Renal cortex interstitium (tissue), 15 donors: ENCODE measurements at places on chromosomes 6 and 20.

- no peak for DNase-seq
Observed at GRCh38 chr6:27136978-27137814, 110.3 kb upstream of the PRSS16 start.

GRCh38 chr6:44500074-44500473, 112.6 kb downstream of the CDC5L start:
- no peak for DNase-seq

DNA sequence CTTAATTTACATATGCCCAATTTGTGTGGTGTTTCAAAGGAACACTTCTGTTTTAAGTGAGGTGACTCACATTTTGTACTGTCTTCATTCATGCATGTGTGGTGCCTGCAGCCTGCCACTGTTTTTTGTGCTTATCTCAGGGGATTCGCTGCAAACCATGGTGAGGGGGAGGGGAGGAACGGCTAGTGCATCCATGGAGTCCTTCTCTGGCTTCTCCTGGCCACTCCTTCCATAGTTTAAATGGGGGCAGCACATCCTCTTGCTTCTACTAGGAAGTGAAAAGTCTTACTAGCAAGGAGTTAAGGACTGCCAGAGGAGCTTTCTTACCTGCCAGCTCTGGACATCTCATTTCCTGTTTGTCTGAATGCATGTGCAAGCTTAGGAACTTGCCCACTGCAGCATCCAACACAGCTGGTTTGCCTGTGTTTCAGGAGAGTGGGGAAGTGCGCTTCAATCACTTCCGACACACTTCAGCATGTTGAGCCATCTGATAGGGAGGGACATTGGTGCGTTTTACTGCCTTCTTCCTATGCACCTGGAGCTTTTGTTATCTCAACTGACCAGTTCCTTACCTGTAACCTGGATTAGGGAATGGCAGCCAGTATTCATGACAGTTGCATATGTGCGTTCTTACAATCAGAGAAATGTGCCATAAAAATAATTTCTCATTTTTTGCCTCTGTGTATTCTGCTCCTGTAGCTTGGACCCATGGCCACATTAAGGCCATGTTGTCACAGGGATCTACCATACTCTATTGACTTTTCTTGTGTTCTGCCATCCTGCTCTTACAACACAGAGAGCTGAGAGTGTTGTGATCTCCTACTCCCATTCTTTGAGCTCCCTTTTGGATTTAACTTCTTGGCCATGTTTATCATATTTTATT, 211.3 kb downstream of the ARID1B start:
- no peak for DNase-seq

DNA sequence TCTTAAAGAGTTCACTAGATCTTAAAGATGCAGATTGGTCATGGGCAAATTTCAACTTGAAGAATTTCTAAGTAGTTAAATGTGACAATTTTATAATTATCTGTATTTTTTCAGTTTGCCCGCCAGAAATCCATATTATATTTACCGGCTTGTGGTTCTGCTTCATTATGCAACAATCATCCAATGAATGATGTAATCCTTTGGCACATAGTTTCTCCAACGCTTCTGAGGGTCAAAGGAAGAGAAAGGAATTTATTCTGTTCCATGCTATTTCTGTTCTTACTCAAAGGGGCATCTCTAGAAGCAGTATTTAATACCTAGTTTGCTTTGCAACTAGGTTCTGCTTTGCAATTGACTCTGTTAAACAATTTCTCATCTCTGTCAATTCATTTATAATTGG, 359.3 kb upstream of the PLCB4 start:
- no peak for DNase-seq

- DNase-seq, result no peak
Observed at GRCh38 chr6:54515713-54516112, 207.5 kb downstream of the TINAG start.

GRCh38 chr6:7215798-7216231, 97.2 kb downstream of the SSR1 start:
- no peak for DNase-seq

DNA sequence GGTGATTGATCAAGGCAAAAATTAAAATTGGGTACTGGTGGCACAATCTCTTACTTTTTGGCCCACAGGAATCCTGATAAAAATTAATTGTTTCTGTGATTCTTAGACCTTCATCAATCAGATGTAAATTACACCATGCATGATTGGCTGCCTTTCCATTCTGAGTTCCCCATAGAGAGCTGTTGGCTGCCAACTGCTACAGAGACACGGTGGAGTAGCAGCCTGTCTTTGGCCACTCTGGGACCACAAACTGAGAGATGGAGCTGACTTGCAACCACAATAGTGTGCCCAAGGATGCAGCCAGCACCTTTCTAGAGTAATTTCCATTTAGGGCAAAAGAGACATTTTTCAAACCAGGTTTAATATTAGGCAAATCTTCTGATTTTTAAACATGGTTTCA, 274.3 kb upstream of the MMS22L start:
- no peak for DNase-seq

GRCh38 chr20:7775072-7775471, 165.2 kb downstream of the HAO1 start:
- DNase-seq, result no peak

GRCh38 chr6:77650098-77650663, 2.7 kb upstream of the MEI4 start:
- peak; percentile 50 for DNase-seq

- no peak for DNase-seq
Observed at GRCh38 chr20:53565254-53565653, 28.4 kb downstream of the ZNF217 start.

DNA sequence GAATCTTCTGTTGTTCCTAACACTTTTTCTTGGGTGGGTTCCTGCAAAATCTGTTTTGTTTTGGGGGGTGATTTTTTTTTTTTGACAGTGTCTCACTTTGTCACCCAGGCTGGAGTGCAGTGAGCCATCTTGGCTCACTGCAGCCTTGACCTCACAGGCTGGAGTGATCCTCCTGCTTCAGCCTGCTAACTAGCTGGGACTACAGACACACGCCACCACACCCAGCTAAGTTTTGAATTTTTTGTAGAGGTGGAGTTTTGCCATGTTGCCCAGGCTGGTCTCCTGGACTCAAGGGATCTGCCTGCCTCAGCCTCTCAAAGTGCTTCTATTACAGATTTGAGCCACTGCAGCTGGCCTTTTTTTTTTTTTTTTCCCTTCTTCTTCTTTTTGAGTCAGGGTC, 60.5 kb upstream of the SNAP91 start:
- no peak for DNase-seq

DNA sequence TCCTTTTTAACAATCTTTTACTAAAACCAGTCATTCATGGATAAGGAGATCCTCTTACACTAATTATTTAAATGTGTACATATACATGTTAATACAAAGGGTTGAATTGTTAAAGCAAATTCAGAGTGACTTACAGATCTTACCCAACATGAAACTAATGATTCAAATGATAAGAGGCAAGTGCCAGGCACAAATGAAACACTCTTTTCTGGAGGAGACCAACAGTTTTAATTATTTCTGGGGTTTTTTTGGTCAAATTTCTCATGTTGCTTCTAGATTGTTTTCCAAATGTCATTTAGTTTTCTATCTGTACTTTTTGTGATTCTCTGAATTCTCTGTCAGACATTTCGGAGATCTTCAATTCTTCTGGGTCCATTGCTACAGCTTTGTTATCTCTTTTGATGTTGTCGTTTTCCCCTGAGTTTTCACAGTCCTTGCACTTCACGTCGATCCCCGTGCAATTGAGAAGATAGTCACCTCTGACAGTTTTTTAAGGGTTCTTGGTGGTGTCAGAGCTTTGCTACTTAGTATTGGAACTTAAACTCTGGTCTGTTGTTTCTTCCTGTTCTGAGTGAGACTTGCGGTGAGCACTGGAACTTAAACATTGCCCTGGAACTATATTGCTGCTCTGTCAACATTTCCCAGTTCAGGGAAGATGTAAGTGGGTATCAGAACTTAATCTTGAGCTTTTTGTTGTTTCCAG, 23.2 kb downstream of the MAS1 start:
- DNase-seq, result no peak

GRCh38 chr6:28011722-28012121, 54.7 kb downstream of the OR2B6 start:
- DNase-seq, result no peak

DNA sequence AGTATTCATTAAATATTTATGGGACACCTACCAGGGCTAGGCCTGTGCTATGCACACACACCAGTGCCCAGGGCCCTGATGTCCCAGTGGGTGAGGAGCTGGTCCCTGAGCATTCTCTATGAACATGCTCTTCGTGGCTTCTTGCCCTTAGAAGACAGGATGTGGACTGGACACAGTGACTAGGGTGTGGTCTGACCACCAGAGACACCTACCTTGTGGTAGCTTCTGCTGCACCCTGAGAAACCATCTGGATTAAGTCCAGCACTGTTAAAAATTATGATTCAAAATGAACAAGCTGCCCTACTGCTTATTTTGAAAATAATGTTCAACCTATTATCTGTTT, 112.9 kb upstream of the RPS6KA2 start:
- DNase-seq, result no peak

- DNase-seq, result no peak
Observed at GRCh38 chr6:158043008-158043407, 61.3 kb downstream of the SYNJ2 start.

- no peak for DNase-seq
Observed at GRCh38 chr6:77094821-77095220, 368.5 kb downstream of the HTR1B start.

DNA sequence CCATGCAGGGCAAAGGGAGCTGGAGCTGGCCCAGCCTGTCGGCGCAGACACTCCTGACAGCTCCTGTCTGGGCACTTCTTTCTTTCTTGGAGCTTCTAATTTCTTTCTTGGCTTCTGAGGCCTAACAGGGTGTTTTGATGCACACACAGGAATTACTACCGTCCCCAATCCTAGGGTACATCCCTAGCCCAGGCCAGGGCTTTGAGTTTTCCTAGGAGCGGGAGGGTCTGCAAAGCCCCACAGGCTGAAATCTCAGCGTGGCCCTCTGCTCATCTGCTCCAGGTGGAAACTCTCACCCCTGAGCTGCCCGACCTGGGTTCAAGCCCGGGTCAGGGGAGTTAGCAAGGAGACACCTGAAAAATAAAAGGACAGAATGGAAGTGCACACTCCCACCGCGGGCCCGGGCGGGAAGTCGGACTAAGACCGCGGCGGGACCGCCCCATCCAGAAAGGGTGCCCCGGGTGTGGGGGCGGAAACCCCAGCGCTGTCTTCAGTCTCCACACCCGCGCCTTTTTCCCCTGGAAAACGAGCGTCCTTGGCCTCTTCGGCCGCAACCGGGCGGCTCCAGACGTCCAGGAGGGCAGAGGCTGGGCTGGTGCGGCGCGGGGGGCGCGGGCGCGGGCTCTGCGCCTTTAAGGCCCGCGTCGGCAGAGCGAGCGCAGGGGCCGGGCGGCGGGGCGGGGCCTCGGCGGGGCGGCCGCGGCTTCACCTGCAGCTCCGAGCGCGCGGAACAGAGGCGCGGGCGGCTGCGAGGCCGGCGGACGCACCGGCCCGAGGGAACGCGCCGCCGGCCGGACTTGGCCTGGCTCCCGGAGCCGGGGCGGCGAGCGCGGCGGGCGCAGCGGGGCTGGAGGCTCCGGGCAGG, at the start of gene CDH4:
Gene CDH4, plus strand, starts transcription at position 733 of the 865 bp plus-strand sequence.
- no peak for DNase-seq

- no peak for DNase-seq
Observed at GRCh38 chr6:168447282-168447681, 6.3 kb downstream of the SMOC2 start.

- no peak for DNase-seq
Observed at GRCh38 chr6:136985502-136985901, 59.3 kb downstream of the IL20RA start.

GRCh38 chr6:47452899-47453298, 24.7 kb upstream of the CD2AP start:
- DNase-seq, result no peak

- DNase-seq, result no peak
Observed at GRCh38 chr20:59014680-59015389, 4.4 kb upstream of the TUBB1 start.

GRCh38 chr6:108368431-108369030, 73.7 kb downstream of the AFG1L start:
- DNase-seq, result no peak

DNA sequence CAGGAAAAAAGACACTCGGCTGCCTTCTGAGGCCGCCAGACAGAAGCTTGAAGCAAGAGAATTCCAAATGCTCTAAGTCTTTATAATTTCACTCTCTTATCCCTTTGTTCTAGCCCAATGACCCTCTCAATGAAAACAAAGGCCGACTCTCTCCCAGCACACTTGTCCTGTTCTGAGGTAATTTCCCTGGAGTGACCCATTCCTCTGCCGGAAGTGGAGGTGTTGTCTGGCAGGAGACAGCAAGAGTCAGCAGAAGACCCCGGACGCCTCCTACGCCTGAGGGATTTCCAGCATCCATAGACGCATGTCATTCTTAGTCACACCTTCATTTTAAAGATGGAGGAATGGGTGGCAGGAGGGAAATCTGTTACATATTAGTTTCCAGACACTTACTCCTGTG, 110.3 kb downstream of the SOD2 start:
- no peak for DNase-seq

- no peak for DNase-seq
Observed at GRCh38 chr20:21661488-21662055, 43.9 kb upstream of the PAX1 start.

DNA sequence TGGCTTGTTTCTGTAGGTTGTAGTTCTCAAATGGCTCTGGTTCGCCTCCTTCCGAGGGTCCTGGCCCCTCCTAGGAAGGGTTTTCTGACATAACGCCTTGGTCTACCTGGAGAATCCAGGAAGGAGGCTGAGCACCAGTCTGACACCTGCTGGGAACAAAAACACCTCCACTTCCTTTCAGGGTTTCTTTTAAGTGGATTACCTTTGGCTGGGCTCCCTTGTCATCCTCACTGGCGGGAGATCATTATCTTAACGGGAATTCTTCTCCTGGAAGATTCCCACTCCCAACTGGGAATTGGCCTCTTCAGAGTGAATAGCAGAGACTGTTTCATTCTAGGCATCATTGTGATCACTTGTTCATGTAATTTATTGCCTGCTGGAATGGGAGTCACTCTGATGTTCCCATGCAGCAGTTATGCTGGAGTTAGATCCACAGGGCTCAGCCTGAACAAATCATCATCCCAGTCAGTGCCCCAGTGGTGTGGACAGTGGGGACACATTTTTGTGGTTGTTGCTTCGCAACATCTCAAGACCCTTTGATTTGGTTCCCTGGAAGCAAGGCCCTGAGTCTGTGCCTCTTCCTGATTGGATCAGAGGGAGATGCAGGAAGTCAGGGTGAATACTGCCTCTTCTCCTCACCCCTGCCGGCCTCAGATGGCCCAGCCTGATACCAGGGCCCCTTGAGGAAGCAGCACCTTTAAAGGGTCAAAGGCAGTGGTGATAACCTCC, 49.1 kb downstream of the LYRM2 start:
- no peak for DNase-seq

GRCh38 chr6:157714153-157714490, 108.9 kb upstream of the SNX9 start:
- DNase-seq, result no peak

GRCh38 chr20:13174402-13174801, 46.7 kb upstream of the ISM1 start:
- DNase-seq, result no peak

GRCh38 chr20:50191544-50192363, 1.1 kb downstream of the CEBPB start:
- no peak for DNase-seq
